ENCODE measurements at places on chromosomes 4 and X. TPM values are rescaled to one million over a fixed set of nuclear protein-coding genes. Genes with fewer than 3 reads are reported as not detected.

The TMEM154 gene
- total RNA-seq: 9.1 TPM

The MUC7 gene
- not detected for total RNA-seq

The EDNRA gene
- total RNA-seq: 0.07 TPM

DNA sequence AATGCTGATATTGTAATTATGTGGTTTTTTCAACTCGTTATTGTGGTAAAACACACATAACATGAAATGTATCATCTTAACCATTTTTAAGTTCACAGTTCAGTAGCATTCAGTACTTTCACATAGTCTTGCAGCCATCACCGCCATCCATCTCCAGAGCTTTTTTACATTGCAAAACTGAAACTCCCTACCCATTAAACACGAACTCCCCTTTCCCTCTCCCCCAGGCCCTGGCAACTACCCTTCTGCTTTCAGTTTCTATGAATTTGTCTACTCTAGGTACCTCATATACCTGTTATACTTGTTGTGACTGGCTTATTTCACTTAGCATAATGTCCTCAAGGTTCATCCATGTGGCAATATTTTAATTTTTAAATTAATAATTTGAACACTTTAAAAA is 380.6 kb downstream of the MAPK10 start:
- no peak for DNase-seq

DNA sequence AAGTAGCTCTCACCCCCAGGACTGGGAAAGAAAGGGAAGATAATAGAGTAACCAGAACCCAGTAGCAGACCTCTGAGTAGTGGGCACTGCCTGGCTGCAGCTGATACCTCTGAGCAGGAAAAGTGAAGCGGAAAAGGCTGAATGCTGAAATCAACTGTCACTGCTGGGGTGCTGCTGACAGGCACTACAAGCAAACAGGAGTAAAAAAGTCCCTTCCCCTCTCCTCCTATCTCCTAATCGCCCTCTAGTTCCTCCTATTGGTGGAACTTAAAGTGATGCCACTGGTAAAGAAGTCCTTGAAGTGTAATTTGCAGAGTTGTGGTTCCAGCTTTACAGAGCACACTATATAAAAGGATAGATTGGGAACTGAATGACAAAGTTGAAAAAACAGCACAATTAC is 32.8 kb upstream of the GLRB start:
- no peak for DNase-seq

DNA sequence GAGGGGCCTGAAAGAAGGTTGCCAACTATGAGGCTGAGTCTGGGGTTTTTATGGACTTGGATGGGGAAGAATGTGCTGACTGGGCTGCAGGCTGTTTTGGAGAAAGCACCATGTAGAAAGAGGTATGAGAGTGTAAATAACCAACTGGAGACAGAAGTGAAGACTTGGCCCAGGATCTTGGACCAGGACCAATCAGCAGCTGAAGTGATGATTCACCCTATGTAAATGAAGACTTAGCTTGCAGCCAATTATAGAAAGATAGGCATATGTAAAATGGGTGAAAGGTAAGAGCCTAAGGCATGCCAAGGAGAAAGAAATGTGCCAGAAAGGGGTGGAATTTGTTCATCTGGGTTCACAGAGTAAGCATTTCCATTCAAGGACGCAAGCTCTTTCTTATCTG is 856.7 kb upstream of the PRKX start:
- no peak for DNase-seq

- DNase-seq: no peak
Observed at GRCh38 chr4:85475631-85476233, 782 bp downstream of the ARHGAP24 start.

- no peak for DNase-seq
Observed at GRCh38 chr4:59945277-59945676, 1254.8 kb upstream of the ADGRL3 start.

DNA sequence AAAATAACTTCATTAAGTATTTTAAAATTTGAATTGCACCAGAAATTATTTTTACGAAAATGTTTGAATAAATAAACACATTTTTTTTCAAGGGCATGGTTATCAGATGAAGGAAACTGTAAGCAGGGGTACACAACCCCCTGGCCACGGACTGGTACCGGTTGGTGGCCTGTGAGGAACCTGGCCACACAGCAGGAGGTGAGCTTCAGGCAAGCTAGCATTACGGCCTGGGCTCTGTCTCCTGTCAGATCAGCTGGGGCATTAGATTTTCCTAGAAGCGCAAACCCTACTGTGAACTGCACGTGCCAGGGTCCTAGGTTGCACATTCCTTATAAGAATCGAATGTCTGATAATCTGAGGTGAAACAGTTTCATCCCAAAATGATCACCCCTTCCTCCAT is 1499.7 kb upstream of the AGA start:
- DNase-seq: no peak

- DNase-seq: no peak
Observed at GRCh38 chrX:67724359-67725110, 180.7 kb downstream of the AR start.

The PAK3 gene
- 1.5 TPM for total RNA-seq

DNA sequence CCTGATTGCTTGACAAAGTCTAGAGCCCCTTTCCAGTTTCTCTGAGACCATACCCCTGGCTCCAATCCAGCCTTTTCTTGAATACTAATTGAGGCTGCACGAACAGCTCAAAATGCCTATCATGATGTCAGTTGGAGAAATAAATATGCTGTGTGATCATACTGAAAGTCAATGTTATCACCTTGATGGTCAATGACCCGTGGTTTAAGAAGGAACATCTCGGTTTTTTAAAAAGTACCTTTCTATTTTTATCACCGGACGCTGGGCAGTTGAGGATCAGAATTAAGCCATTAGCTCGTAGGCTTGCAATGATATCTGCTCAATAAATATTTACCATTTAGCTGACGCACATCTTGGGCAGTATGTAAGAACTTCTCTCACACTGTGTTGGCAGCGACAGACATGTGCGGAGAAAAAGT is 852 bp upstream of the WDR44 start:
- DNase-seq: no peak
